ENCODE measurements at places on chromosomes 7 and 10.

GRCh38 chr10:4543938-4544533, 282.0 kb upstream of the AKR1E2 start:
- no peak for DNase-seq

GRCh38 chr7:138608275-138608674, 92.9 kb downstream of the SVOPL start:
- DNase-seq: no peak

DNA sequence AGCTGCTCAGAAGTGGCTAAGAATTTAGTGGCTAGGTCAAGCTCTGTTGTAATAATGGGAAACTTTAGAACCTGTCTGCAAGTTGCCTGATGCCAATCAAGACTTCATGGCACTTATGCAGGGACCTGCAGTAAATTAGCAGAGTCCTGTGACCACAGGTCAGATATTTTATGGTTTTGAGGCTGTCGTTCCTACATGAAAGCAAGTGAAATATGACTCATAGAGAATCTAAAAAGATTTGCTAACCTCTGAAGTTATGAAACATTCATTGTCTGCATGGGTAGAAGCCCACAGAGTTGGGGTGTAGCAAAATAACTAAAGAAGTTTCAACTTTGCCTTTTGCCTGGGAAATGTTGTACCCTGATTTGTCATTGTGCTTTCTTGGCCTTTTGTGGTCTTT, 32.3 kb downstream of the SLC39A12 start:
- DNase-seq: no peak

GRCh38 chr10:13302821-13303555, 3.1 kb upstream of the PHYH start:
- no peak for DNase-seq

GRCh38 chr7:149126662-149127266, 640 bp upstream of the ZNF425 start:
- peak; percentile 60 for DNase-seq

DNA sequence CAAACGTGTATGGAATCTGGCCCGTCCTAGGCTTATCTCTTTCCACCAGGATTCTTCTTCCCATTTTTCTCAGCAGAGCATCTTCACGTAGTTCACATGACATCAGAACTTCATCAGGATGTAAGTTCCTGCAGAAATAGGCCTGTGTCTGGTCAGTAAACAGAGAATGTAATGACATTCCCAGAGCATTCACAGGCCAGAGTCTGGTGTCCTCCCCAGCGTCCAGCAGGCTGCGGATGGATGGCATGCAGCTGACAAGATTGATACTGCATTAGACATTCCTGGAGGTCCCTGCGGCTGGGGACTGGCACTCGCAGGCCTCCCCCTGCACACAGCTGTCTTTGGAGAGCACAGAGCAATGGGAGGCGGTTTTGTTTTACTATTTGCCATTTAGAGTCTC, 28.7 kb downstream of the MGMT start:
- no peak for DNase-seq

DNA sequence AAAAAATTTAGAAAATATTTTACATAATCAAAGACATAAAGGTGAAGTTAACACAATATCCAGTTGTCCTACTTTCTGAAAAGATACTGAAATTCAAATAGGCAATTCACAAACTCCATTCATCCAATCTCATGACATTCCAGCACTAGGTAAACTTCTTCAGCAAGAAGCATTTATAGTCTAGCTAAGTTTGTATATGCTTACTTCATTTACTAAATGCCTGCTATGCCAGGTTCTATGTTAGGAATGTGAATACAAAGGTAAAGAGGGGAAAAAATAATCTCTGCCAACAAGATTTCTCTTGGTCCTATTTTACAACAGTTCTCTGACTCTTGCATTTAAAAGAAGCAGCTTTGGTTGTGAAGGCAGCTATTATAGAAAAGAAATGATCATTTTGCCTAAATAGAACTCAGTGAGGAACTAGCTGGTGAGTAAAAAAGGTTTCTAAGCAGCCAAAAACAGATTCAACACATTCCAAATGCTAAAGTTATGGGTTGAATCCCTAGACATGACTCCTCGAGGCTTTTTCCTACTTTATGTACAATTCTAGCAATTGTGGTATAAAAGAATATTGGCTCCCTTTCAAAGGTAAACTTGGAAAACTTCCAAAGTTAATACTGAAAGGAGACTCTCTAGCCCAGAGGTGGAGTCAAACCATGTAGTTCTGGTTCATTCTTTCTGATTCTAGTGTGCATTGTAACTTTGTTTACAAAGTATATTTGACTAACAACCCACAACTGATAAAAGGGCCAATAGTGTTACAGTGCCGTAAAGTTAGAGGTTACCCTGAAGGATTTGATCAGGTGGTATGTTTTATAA, 30.9 kb upstream of the KLHL7 start:
- no peak for DNase-seq

GRCh38 chr7:93838966-93839365, 51.6 kb downstream of the TFPI2 start:
- DNase-seq: no peak

DNA sequence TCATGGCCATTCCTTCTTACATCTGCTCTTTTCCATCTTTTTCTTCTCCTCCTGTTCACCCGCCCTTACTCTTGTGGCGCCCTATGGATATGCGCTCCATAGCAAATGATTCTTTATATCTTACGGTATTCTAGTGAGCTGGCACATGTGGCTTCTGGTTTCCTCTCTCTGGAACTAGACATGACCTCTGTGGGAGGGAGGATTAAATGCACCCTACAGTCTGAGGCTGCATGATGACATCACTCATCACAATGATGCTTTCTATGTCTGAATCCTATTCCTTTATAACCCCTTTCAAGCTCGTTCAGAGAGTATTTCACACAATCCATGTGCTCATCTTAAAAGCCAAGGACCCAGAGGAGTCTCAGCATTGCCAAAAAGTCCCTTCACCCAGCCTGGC, 153.3 kb downstream of the EGFR start:
- no peak for DNase-seq

- DNase-seq: no peak
These were observed 24.8 kb downstream of the DLG5 start for GRCh38 chr10:77901743-77902142.

DNA sequence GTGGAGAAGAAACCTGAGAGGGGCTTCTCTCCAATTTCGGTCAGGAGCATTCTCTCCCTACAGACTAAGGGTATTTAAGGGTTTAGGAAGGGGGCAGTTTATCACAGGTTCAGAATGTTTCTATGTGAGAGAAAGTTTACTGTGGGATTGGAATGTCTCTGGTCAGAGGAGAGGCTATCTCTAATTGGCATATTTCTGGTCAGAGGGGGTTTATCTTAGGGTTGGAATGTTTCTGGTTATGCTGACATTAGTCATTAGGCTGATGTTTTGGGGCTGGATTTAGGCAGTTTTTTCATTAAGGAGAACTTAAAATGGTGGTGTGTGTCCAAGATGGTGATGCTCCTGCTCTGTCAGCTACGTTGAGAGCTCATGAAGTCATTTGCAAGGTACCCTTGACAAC, 758.0 kb downstream of the TYW1 start:
- no peak for DNase-seq

GRCh38 chr10:22934726-22935125, 6.9 kb downstream of the ARMC3 start:
- DNase-seq: no peak

- DNase-seq: no peak
These were observed 110.5 kb upstream of the HABP2 start for GRCh38 chr10:113442336-113442735.

- no peak for DNase-seq
These were observed 79.1 kb downstream of the PIK3CG start for GRCh38 chr7:106944035-106944665.

GRCh38 chr7:33578881-33579672, 326.3 kb upstream of the BMPER start:
- no peak for DNase-seq

GRCh38 chr10:45008524-45009161, 7.9 kb downstream of the ZNF22 start:
- peak; percentile 31 for DNase-seq

GRCh38 chr10:121899727-121900126, 28.1 kb downstream of the ATE1 start:
- no peak for DNase-seq

GRCh38 chr7:96187735-96188134, 134.2 kb downstream of the SLC25A13 start:
- DNase-seq: no peak

- peak; percentile 82 for DNase-seq
These were observed 38.5 kb downstream of the MTURN start for GRCh38 chr7:30173058-30173897.

- DNase-seq: peak; percentile 60
These were observed 29.1 kb upstream of the CALD1 start for GRCh38 chr7:134750083-134751062.

- no peak for DNase-seq
These were observed 32.4 kb downstream of the TES start for GRCh38 chr7:116242759-116243158.

DNA sequence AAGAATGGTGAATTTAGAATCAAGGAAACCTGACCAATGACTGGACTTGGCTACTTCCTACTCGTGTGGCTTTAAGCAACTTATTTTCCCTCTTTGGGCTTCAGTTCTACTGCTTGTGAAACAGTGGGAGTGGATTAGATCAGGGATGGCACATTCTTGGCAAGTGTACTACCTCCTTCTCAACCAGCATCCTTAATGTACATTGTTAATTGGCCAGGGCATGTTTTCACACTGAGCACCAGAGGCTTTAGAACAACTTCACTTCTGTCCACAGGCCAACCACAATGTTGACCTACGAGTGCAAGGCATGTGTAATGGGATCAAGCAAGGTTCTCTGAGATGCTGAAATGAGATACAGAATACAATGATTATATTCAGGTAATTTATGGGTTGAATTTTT, 315.3 kb downstream of the ADRA2A start:
- no peak for DNase-seq

GRCh38 chr7:22008087-22008486, 62.4 kb upstream of the CDCA7L start:
- DNase-seq: no peak

DNA sequence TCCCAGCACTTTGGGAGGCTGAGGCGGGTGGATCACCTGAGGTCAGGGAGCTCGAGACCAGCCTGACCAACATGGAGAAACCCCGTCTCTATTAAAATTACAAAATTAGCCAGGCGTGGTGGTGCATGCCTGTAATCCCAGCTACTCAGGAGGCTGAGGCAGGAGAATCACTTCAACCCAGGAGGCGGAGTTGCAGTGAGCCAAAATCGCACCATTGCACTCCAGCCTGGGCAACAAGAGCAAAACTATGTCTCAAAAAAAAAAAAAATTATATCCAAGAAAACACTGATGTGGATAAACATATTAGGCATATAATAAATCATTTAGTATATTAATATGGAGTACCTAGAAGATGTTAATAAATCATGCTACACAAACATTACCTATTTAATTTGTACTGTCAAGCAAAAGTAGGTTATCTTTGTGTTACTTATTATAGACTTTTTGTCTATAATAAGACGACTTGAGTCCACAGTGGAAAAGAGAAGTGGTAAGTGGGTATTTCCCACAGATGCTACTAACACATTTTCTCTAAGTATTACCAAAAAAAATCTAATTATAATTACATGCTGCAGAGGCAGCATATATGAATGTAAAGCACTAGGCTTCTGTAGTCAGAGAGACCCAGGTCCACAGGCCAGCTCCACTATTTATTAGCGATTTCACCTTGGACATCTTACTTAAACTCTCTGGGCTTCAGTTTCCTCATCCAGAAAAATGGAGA, 34.5 kb downstream of the DNMBP start:
- no peak for DNase-seq

DNA sequence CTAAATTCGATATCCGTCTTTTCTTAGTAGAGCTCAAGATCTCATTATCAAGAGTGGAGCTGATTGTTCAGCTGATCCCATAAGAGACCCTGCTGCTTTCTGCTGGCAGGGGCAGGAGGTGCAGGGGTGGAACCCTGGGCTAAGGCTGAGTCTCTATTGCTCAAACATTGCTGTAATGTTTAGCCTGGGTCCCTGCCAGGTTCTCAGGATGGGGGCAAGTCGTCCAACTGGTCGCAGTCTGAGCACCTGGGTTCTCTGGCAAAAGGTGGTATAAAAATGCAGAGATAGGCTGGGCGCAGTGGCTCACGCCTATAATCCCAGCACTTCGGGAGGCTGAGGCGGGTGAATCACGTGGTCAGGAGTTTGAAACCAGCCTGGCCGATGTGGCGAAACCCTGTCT, 62.0 kb upstream of the NRBF2 start:
- no peak for DNase-seq

DNA sequence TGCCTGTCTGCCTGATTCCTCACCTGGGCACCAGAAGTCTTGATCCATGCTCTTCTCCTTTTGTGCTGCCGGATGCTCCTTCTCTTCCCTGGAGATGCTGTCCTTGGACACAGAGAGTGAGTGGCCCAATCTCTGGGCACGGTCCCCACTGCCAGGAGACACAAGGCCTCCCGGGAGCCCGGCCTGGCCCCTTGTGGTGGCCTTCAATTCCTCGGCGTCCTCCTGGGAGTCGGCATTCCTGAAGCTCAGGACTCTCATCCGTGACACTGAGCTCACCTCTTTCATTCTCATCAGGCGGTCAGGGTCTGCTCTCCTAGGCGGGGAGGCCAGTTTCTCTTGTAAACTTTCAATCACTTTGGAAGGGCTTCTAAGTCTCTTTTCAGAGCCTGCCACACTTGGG, 33.3 kb downstream of the JCAD start:
- no peak for DNase-seq

DNA sequence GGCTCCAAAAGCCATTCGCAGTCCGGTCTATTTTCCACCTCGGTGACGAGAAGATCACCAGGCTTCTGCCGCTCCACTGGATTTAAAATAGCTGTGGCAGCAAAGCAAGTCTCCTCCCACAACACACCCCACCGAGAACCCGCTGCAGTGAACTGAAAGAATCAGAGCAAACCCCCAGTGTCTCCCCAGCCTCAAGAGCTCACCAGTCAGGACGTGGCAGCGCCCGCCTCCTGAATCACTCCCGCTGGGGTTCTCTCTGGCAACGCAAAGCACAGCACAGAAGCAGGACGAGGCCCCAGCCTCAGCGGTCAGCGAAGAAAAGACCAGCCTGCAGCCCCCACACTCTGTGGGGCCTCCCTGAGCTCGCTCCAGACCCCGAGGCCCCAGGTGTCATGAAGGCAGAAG, 126.1 kb upstream of the PPP2R2D start:
- no peak for DNase-seq

- DNase-seq: no peak
These were observed 66.0 kb upstream of the FHIP2A start for GRCh38 chr10:114755537-114755936.

DNA sequence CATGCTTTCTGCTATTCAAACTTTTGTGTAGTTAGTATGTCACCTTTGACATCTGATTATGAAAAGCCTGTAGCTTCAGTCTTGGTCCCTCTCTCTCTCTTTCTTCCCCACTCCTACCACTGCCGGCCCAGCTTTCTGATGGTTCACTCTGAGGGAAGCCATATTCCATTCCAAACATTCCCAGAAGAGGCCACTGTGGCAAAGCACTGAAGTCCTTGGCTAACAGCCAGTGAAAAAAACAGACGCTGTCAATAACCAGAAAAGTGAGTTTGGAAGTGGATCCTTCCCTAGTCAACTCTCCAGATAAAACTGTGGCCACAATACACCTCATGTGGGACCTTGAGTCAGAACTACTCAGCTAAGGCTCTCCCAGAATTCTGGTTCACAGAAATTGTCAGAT, 950.7 kb upstream of the PHF14 start:
- peak; percentile 25 for DNase-seq

Data from anterior cingulate cortex (tissue), 58 donors.